Activated naive CD4-positive, alpha-beta T cell (primary cell): ENCODE measurements at places on chromosomes 5 and 9.

GRCh38 chr9:37453827-37454226 is 11.4 kb downstream of the ZBTB5 start:
- no peak for DNase-seq

- DNase-seq: no peak
Measured at GRCh38 chr5:136655468-136655867, 290.1 kb upstream of the TRPC7 start.

DNA sequence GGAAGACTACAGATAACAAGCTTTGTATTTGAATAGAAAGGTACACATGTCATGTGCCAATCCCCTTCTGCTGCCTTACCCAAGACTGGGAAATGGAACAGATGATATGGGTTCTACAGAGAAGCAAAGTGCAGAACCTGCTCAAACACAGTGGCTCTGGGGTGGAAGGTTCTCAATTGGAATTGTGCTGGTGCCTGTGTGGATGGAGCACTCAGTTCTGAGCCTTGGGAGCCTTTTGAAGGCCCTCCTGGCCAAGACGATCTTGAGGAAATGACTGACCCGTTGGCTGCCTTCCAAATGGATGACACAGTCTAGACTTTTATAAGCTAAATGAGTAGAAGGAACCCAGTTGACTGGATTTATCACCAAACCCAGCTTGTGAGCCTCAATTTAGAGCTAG is 4.2 kb upstream of the PRSS3 start:
- no peak for DNase-seq

- DNase-seq: no peak
Measured at GRCh38 chr5:130868186-130868840, 296.7 kb downstream of the HINT1 start.

DNA sequence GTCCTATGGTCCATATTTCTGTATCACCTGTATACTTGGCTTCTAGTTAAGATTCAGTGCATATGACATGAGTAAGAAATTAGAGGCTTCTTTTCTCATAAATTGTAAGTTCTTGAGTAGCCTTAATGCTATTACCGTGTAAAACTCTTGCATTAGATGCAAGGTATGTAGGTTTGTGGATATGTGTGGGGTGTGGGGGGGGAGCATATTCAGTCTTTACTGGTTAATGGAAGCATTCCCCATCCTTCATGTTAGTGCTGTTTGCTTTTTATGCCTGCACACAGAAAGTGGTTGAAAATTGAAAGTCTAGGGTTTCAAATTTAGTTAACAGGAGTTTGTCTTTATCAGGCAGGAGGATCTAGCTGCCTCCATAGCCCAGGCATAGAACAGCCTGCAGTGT is 16.1 kb downstream of the RAI14 start:
- DNase-seq: no peak

DNA sequence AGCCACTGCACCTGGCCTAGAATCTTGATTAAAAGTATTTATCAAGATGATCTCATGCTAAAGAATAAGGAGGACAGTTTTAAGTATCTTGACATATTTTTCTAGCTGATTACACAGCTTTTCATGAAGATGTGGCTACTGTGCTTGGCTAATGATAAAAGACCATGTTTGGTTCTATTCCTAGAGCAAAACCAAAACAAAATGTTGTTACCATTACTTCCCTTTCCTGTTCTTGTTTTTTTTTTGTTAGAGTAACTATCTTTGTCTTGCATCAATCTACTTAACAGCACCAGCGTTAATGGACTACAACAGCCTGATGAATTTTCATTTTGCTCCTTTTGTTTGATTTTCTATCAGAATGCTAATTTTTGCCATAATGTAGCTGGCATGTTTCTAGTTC is 86.2 kb upstream of the DHFR start:
- no peak for DNase-seq

GRCh38 chr5:87868792-87869191 is 399.9 kb downstream of the TMEM161B start:
- DNase-seq: no peak

DNA sequence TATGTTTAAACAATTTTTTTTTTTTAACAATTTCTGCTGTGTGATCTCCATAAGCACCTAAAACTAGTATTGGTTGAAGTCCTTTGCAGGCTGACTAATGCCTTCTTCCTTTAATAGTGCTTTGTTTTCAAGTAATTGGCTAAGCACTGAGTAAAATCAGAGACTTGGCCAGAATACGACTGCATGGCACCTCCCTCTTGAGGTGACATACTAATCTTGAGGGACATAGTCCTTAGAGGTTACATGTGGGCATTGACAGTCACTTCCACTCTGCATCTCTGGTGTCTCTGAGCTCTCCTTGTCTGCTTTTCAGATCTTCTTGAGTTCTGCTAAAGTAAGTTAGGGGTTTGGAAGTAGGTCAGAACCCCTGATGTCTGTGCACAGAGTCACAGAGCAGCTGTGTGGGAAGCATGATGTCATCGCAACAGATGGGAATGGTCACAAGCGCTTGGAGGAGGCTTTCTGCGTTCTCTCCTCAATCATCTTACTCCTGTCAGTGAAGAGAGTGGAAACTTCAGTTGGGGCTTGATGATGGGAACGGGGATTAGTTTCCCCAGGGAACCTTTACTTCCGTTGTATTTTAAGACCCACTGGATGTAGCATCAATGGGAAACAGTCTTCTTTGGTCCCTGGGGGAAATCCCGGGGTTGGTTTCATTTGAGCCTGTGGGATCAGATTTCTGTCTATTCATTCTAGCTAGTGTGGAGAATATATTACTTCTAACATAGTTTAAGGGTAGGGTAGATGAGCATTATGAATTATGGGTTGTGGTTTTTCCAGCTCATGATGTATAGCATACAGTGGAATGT is 136.9 kb downstream of the ARHGAP26 start:
- no peak for DNase-seq

DNA sequence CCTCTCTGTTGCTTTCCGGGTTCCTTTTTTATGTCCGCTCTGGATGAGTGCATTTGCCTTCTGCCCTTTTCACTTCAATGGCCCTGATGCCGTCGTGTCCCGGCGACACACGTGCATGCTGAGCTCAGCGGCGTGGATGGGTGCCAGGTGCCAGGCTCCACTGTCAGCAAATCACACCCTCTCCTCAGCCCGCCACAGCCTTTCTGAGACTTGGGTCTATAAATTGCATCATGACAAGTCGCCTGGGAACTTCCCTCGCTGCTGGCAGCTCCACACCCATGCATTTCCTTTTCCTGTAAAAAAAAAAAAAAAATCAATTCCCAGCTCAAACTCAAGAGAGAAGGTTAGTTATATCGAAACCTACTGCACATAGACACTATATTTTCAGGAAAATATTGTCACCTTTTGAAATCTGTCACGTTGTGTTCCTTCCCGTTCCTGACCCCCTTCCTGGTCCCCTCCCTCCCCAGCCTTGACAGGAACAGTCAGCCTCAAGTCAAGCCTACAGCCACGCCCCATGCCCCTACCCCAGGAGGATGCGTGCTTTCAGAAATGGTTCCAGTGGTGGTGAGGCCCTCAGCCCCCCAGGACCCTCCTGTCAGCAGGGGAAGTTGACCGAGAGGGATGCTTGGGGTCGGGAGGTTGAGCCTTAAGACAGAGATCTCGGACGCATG is 110.3 kb upstream of the PTCH1 start:
- peak; percentile 2 for DNase-seq

GRCh38 chr9:132995879-132996278 is 17.4 kb downstream of the GFI1B start:
- no peak for DNase-seq

- DNase-seq: no peak
Measured at GRCh38 chr5:128234928-128235641, 151.5 kb downstream of the SLC12A2 start.

GRCh38 chr5:174323878-174324281 is 278.4 kb downstream of the NSG2 start:
- DNase-seq: no peak

- DNase-seq: no peak
Measured at GRCh38 chr9:132591244-132591643, 8.8 kb downstream of the BARHL1 start.

- DNase-seq: no peak
Measured at GRCh38 chr5:141889282-141889871, 11.2 kb upstream of the PCDH1 start.

GRCh38 chr5:140567136-140567818 is 2.6 kb downstream of the SLC35A4 start:
- no peak for DNase-seq

GRCh38 chr9:117214416-117214815 is 200.4 kb downstream of the ASTN2 start:
- DNase-seq: no peak

DNA sequence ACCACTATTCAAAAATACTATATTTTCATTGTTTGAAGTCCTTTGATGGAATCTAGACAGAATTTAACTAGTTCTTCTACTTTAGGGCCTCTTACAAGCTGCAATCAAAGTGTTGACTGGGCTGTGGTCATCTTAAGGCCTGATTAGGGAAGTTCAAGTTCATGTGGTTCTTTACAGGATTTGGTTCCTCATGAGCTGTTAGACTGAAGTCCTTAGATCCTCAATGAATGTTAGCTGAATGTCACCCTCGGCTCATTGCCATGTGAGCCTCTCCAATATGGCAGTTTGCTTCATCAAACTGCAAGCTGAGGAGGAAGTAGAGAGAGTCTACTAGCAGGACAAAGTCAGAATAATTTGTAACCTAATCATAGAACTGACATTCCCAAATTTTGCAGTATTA is 135.1 kb downstream of the CSNK1G3 start:
- no peak for DNase-seq

GRCh38 chr5:134798468-134798867 is 39.9 kb downstream of the DDX46 start:
- no peak for DNase-seq

DNA sequence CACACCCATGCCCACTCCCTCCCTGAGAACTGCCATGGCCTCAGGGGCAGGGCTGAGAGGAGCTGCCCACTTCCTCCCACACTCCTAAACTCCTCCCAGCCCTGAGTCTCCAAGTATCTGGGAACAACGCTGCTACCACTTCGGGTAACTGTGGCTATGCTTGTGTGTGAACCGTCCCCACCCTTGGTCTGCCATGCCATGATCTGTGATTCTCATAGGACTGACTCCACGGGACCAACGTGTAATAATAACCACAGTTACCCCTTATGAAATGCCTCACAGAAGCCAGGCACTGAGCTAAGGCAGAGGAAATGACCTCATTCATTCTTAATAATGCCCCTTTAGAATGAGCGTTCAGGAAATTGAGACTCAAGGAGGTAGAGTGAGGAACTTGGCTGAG is 103.9 kb upstream of the SMIM23 start:
- no peak for DNase-seq

- DNase-seq: no peak
Measured at GRCh38 chr5:96629774-96630173, 32.4 kb upstream of the CAST start.

- no peak for DNase-seq
Measured at GRCh38 chr5:38105801-38106200, 152.6 kb upstream of the EGFLAM start.

DNA sequence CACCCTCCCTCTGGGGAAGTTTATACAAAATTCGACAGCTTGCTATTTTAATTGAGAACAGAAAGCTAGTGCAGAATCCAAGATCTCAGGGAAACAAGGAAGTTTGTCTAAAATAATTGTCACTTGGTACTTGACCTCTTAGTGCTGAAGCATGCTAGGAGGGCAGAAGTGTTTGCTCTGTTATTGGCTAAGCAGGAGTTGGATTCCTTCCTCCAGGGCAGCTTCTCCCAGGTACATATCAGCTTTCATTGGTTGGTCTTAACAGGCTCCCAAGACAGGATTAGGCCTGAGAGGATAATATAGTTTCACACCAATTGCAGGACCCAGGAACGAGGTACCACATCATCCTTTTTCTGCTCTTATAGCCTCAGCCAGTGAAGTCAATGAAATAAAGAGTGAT is 432.8 kb downstream of the IRX1 start:
- DNase-seq: no peak

- DNase-seq: no peak
Measured at GRCh38 chr9:135136481-135136880, 49.0 kb downstream of the OLFM1 start.

DNA sequence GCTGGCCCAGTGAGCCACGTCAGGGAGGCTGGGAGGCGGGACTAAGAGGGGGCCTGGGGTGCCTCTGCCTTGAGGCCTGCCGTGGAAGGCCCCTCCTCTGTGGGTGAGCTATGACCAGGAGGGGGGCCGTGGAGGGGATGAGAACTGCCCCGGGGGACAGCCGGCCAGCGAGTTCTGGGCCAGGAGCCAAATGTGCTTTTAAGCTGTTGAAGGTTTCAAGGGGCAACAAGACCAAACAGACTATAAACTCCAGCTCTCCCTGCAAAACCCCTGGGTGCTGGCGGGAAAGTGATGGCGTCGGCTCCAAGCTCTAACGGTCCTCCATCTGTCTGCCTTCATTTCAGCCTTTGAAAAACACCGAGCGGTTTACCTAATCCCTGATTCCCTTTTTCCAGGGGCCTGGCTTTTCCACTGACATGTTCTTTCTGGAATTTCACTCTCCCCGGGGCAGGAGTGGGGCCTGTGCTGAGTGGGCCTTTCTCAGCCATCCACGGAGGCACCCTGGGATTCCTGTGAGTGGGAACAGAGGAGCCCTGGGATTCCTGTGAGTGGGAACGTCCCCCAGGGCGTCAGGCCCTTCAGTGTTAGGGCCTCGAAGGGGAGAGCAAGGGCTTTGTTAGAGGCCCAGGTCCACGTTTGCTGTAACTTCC is 65.6 kb downstream of the COL5A1 start:
- no peak for DNase-seq

DNA sequence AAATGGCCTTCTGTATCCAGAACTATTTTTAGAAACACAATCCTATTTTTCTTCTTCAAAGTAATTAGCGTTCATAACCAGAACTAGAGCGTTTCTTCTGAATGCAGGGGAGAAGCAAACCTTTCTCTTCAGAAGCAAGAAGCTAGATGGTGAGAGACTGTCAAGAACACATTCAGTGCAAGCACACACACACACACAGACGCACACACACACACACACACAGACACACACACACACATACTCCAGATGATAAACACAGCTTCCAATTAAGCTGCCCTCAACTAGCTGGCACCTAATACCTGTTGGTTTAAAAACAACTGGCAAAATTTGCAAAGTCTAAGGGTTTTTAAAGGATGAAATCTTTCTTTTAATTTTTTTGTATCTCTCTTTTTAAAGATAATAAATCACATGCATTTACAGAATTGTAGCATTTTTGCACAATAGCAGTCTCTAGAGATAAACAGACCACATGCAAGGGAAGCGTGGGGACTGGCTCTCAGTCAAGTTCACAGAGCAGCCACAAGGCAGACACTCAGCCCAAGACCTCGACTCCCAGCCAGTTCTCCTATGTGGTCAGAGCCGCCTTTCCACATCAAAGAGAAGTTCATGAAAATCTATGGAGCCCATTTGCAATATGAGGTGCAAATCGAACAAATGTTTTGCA is 138.5 kb downstream of the TTLL11 start:
- no peak for DNase-seq

DNA sequence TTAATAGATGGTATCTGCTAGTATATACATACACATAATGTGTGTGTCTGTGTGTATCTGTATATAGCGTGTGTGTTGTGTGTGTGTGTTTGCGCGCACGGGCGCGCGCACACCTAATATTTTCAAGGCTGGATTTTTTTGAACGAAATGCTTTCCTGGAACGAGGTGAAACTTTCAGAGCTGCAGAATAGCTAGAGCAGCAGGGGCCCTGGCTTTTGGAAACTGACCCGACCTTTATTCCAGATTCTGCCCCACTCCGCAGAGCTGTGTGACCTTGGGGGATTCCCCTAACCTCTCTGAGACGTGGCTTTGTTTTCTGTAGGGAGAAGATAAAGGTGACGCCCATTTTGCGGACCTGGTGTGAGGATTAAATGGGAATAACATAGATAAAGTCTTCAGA is 757 bp downstream of the FXN start:
- no peak for DNase-seq
